CD4-positive, alpha-beta T cell treated with Interleukin-17A for 4 hours (primary cell): ENCODE measurements at places on chromosomes 12 and 14.

- DNase-seq = no peak
Observed at GRCh38 chr12:67006610-67007009, 262.5 kb upstream of the CAND1 start.

GRCh38 chr12:968545-968944 is 19.1 kb upstream of the RAD52 start:
- DNase-seq = no peak

DNA sequence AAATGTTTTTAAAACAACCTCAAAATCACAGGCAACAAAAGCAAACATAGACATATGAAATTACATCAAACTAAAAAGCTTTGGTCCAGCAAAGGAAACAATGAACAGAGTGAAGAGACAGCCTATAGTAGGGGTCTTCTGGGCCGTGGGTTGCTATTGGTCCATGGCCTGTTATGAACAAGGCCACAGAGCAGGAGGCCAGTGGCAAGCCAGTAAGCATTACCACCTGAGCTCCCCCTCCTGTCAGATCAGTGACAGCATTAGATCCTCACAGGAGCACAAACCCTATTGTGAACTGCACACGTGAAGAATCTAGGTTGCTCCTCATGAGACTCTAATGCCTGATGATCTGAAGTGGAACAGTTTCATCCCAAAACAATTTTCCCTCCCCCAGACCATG is 174.0 kb downstream of the DIO2 start:
- no peak for DNase-seq

DNA sequence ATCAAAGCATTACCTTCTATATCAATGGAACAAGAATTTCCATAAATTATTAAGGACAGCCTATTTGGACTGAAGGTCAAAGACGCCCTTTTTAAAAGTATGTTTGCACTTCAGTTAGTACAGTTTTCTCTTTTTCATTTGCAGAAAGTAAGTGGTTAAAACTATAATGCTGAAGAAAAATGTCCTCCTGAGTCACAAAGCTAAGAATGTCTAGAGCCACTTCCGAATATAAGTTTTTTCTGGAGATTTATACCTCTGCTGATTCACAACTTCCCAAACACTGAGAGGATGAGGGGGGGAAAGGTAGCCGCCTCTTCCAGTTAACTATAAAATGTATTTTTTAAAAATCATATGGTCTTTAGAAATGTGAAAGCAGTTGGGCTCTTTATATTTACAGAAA is 84.9 kb downstream of the DUSP6 start:
- DNase-seq = no peak

- DNase-seq = no peak
Observed at GRCh38 chr12:1681493-1681807, 9.4 kb upstream of the ADIPOR2 start.

- DNase-seq = no peak
Observed at GRCh38 chr12:47610686-47611252, 95.1 kb downstream of the RPAP3 start.
